ENCODE measurements at places on chromosomes 13 and 19. TPM values are rescaled to one million over a fixed set of nuclear protein-coding genes. Genes with fewer than 3 reads are reported as not detected.

GRCh38 chr19:53849237-53849676 is 18.4 kb upstream of the MYADM start:
- DNase-seq = no peak

DNA sequence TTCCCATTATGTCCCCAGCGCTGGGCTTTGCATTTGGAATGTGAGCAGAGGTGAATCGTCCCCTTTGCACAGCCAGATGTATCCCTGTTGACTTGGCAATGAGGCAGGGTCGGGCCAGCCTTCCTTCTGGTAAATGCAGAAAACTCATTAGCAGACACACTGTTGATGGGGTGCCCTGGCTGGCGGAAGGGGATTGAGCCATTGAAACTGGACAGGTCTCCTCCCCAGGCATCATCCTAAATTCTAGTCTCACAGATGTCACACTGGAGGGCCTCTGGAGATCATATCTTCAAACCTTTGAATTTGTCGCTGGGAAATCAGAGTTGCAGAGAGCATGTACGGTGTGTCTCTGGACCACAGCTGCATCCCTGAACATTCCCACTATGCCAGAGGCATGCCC is 219.5 kb upstream of the TSHZ3 start:
- DNase-seq = no peak

DNA sequence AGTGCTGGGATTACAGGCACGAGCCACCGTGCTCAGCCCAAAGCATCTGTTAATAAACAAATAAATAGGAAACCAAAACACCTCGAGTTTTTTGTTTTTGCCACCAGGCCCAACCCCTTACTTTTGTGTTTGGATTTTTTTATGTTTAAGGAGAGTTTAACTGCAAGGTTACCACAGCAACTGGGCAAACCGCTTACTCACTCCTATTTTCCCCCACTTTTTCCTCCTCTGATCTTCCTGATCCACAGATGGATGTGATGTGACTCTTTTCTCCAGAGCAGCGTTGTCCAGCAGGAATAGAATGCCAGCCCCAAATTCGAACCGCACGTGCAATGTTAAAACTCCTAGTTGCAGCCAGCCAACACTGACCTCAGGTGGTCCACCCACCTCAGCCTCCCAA is 2.1 kb upstream of the PNMA8B start:
- no peak for DNase-seq

DNA sequence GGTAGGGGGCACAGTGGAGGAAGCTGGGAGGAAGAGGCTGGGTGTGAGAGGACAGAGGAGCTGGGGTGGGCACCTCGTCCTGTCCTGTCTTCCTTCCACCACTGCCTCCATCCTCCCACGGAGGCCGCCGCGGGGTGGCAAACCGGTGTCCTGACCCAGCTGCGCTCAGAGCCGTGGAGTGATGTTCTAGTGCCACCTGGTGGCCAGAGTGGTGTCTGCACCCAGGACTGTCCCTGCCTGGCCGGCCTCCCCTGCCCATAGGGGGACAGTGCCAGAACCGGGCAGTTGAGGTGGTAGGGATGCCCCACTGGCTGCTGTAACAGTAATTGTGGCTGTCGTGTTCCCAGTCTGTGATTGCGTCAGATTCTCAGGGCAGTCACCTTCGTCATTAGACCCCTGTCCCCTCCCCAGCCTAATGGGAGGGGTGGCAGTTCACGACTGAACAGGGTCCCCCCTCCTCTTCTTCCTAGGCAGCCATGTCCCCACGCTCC is 11.1 kb upstream of the ARRDC2 start:
- DNase-seq = peak; percentile 81

- no peak for DNase-seq
Measured at GRCh38 chr13:37070956-37071355, 11.5 kb upstream of the SUPT20H start.

- peak; percentile 88 for DNase-seq
Measured at GRCh38 chr13:50124536-50125303, 109.5 kb downstream of the KCNRG start.

- DNase-seq = no peak
Measured at GRCh38 chr19:40453151-40453735, 9.1 kb upstream of the SERTAD3 start.

- no peak for DNase-seq
Measured at GRCh38 chr13:98548230-98548629, 28.7 kb downstream of the STK24 start.

DNA sequence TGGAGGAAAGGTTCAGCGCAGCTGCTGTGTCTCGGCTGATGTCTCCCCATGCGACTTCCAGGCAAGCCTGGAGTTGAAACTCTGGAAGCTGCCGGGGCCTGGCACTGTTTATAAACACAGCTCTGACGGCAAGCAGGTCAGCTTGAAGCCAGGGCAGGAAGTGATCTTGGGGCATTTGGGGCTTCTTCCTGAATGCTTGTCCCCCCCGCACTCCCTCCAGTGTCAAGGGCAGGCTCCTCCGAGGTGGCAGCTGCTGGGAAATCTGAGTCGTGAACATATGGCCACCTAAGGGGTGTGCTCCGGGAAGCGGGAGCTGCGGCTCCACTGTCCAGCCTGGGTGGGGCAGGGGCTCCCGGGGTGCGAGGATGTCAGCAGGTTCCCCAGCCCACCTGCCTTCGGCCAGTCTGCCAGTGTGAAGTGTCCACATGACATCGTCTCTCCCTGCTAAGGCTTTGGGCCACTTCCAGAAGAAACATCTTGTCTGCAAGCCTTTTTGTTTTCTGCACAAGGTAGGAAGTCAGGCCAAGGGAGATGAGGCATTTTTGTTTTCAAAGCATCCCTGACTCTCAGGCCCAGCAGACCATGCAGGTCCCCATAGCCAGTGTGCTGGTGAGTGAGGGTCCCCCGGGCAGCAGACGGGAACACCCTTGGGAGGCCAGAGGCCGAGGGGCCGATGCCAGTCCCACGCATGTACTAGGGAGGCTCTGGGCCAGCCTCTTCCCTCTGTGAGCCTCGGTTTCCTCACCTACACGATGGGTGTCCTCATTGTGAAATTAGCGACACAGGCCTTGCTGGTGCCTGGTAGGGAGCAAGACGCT is 2.7 kb downstream of the PIAS4 start:
- DNase-seq = no peak

GRCh38 chr13:91162180-91162579 is 185.3 kb upstream of the MIR17HG start:
- no peak for DNase-seq

GRCh38 chr19:45821570-45821969 is 6.5 kb upstream of the RSPH6A start:
- DNase-seq = no peak

GRCh38 chr13:94481941-94482340 is 2.5 kb upstream of the DCT start:
- no peak for DNase-seq

DNA sequence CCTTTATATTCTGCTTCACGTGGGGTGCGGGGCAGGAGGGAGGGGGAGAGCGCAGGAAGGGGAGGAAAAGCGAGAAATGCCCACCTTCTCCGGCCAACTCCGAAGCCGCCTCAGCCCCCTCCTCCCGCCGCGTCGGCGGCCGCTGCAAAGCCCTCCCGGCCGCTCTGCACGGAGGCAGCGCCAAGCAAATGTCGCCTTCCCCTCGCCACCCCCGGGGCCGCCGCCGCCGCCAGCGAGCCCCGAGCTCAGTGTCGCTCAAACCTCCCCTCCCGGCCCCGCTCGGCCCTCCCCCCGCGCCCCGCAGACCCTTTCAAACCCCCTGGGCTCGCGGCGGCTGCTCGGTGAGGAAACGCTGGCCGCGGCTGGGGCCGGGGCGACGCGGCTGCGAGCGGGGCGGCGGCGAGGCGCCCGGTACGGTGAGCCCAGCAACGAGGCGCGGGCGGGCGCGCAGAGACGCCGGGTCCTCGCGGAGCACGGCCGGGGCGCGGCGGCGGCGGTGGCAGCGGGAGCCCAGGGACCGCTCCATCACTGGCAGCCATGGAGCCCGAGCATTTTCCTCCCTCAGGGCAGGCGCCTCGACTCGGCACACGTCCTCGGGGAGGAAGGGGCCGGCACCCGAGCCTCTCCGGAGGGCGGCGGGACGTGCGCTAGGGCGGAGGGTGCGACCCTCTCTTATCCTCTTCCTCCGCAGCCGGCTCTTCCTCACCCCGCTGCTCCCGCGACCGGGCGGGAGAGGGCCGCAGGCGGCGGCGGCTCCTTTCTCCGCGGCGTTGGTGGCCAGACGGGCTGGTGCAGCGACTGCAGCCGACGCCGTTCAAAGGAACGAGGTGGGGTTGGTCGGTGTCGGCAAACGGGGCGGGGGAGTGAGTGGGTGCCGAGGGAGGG is 463 bp upstream of the TSC22D1 start:
- no peak for DNase-seq

GRCh38 chr19:51807925-51808324 is 13.0 kb downstream of the FPR3 start:
- no peak for DNase-seq

DNA sequence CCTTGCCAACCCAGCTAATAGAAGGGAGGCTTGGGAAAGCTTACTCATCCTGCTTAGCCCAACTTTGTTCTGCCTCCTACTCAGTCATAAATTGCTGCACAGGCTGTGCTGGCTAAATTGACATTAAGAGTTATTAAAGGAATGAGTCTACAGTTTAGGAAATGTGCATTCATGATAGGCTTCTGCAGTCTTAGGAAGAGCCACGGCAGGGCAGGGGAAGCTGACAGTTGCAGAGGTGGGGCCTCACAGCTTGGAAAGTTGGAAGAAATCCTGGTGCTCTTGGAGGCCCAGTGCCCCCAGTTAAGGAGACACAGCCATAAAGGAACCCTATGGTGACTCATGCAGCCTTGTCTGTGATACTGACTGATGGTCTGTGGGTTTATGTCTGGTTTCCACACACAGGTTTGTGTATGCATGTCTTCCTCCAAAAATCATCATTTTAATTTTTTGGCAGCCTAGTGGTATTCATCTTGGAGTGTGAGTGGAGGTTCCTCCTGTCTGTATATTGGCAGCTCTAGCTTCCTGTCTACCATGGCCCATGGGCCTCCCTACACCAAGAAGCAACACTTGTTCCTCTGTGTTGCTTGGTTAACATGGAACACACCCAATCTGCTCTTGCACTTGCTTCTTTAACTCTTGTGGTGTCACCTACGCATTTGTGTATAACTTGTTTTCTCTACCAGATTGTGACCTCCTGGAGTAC is 135.0 kb upstream of the KL start:
- no peak for DNase-seq

- no peak for DNase-seq
Measured at GRCh38 chr13:97574926-97575325, 141.0 kb downstream of the RAP2A start.

DNA sequence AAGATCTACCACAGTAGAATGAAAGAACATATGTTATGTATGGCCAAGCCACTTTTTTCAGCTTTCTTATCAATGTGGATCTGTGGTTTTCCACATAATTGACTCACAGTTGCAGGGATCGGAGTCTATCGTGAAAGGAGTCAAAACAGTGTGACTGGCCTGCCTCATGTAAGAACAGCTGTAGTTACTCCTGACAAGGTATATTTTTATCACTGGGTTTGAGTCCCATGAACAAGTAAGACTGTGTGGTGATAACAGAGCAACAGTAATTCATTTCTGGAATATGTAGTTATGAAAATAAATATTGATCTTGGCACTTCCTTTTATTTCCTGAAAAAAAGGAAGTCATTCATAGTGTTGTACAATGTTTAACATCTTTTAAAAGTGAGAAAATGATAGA is 416.6 kb downstream of the KLF12 start:
- no peak for DNase-seq

GRCh38 chr13:99154064-99154463 is 46.6 kb upstream of the UBAC2 start:
- DNase-seq = no peak

DNA sequence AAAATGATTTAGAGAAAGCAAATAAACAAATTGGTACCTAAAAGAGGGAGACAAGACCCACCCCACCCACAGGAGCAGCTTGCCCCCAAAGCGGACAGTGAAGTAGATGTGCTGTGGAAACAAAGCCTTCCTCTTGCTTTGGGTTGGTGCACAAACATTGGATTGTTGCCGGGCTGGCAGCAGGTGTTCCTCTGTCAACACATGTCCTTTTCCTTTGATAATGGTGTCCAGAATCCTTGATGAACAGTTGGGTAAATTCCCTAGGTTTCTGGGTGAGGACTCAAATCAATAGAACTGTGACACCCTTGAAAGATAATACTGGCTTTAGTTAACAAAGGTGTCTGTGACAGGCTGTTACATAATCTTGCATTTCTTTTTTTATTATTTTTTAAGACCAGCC is 311.8 kb downstream of the SPRY2 start:
- no peak for DNase-seq

GRCh38 chr19:4124638-4125037 is 716 bp upstream of the MAP2K2 start:
- DNase-seq = no peak

- no peak for DNase-seq
Measured at GRCh38 chr19:6610934-6611852, 20.2 kb upstream of the CD70 start.

- no peak for DNase-seq
Measured at GRCh38 chr13:22748866-22749577, 431.8 kb upstream of the SGCG start.

DNA sequence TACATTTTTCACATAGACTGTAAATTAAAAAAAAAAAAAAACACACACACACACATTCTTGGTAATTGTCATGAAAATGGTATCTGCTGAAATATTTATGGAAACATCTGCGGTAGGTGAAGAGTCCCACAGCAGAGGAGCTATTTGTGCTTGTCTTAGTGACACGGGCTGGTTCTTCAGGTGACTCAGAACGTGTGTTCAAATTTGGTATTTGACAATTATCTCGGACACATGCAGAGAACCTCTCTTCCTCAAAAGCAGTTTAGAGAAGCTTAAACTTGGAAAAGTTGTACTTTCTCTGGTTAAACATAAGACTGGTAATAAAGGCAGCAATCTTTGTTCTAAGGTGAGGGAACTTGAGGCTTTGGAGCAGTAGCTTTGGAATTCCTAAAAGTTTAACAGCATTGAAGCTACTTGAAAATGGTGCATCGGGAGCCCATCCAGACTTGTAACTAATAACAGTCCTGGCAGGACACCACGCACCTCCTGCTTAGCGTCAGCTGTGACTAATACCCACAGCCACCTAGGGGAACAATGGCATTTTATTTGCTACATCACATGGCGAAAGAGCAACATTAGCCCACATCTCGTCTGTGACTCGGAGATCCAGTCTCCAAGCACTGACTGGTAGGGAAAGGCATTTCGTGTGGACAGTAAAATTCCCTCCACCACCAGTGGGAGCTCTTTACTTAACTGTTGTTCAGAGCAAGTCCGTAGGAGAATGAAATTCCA is 1505.1 kb upstream of the SLC10A2 start:
- DNase-seq = no peak

The IL17D gene
- total RNA-seq = 0.29 TPM

The IQCN gene
- 3.2 TPM for total RNA-seq

The ERICH4 gene
- not detected for total RNA-seq

The LGALS4 gene
- 1.1 TPM for total RNA-seq

The IZUMO2 gene
- total RNA-seq = not detected

The LRRC63 gene
- 0.17 TPM for total RNA-seq

The NLRP7 gene
- total RNA-seq = not detected

The ANGPTL8 gene
- total RNA-seq = not detected

The URAD gene
- total RNA-seq = not detected

The RCBTB2 gene
- 1.7 TPM for total RNA-seq

The PSG11 gene
- total RNA-seq = not detected

The NALCN gene
- not detected for total RNA-seq

The BRCA2 gene
- 18.9 TPM for total RNA-seq

The RPS16 gene
- total RNA-seq = 2,440 TPM

The FCHO1 gene
- 93.6 TPM for total RNA-seq

The ZNF415 gene
- total RNA-seq = 0.21 TPM

The IRGC gene
- not detected for total RNA-seq

The RUBCNL gene
- 2.8 TPM for total RNA-seq

The GGN gene
- total RNA-seq = 0.17 TPM

The SSC5D gene
- 0.24 TPM for total RNA-seq

The PGLYRP1 gene
- not detected for total RNA-seq

The ZIK1 gene
- total RNA-seq = 3.9 TPM

The MAST1 gene
- total RNA-seq = 1.4 TPM

The RASIP1 gene
- 0.88 TPM for total RNA-seq

The ZNF567 gene
- 5.8 TPM for total RNA-seq

All from activated T-helper 1 cell treated with anti-CD3 and anti-CD28 coated beads, Interleukin-12 subunit alpha, Interleukin-12 subunit beta, Interleukin-2, Interleukin-4 antibody, amounts not matched to agents 30 ng/mL and 10 ng/mL and 1 ng/mL, durations not matched to agents 14 hours and 24 hours and 36 hours (primary cell).